Amniotic stem cell (primary cell): ENCODE measurements at places on chromosomes 2 and 18.
A peak's percentile ranks its signal among the peaks of the same experiment; 100 is the strongest.

- no peak for DNase-seq
Observed at GRCh38 chr18:23737578-23737977, 48.3 kb downstream of the LAMA3 start.

DNA sequence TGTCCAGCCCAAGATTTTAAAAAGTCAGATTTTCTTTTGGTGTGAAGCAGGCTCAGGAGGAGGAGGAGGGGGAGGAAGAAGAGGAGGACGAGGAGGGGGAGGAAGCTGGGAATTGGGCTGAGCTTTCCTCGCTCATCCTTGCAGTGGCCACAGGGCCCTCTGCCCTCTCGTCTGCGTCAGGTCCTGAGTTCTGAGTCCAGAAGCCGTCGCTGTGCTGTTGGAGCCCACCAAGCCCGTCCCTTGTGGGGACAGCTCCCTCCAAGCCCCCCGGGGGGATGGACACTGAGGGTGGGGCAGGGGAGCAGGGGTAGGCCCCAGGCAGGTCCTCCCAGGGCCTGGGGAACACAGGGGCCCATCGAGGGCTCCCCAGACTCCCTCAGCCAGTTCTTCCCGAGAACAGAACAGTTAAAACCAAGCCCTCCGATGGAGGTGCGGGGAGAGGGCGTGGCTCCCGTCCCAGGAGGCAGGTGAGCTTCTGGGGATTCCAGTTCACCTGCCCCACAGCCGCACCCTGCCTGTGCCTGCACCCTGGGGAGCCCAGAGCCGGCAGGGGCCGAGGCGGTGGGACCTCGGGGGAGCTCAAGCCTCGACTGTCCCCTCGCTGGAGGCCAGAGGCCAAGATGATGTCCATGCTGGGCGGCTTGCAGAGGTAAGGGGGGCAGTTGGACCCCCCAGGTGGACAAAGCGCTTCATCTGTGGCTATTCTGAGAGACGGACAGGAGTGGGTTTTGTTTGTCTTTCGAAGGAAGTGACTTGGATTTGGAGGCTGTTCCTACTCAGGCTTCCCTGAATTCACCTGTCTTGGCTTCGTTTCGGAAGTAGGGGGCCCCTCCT, at the start of gene GAL3ST2:
GAL3ST2 (plus strand) TSS at position 487 of the 834 bp plus-strand sequence; CDS start at position 621, 134 bp downstream.
- DNase-seq, result no peak

- no peak for DNase-seq
Observed at GRCh38 chr2:68152681-68153347, 4.9 kb upstream of the PNO1 start.

GRCh38 chr2:138537170-138537915, 35.8 kb downstream of the SPOPL start:
- no peak for DNase-seq

DNA sequence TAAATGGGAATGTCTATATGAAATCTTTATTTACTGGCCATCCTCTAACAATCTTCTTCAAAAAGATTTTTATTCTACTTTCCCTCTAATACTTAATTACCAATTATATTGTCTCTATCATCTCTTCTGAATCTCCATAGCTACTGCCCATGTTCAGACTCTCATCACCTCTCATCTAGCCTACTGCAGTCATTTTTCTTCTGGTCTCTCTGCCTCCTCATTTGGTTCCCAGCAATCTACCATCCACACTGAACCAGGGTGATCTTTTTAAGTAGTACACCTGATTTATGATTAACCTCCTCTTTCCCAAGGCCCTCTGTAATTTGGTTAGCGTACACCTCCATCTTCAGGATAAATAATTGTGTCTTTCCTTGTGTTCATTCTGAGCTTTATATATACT, 57.6 kb downstream of the NCKAP1 start:
- DNase-seq, result no peak

DNA sequence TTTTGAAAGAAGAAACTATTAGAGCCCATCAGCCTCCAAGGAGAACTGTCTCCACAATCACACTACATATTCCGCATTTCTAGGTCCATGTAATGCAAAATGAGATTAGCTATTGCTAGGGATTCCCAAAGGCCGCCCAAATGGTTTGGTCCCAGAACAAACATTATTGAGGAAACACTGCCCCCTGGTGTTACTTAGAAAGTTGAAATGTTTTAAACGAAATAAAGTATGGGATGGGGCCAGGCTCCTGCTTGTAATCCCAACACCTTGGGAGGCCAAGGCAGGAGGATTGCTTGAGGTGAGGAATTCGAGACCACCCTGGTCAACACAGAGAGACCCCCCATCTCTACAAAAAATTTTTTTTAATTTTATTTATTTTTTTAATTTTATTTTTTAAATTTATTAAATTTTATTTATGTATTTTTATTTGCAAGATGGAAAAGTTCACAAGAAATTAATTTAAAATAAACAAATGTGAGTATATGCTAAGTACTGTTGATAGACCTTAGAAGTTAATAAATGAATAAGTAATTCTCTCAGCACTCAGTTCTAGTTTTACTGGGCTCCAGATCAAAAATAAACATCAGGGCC, 5.5 kb downstream of the NHEJ1 start:
- peak; percentile 78 for DNase-seq

- no peak for DNase-seq
Observed at GRCh38 chr2:68565858-68566257, 77.5 kb upstream of the PROKR1 start.

DNA sequence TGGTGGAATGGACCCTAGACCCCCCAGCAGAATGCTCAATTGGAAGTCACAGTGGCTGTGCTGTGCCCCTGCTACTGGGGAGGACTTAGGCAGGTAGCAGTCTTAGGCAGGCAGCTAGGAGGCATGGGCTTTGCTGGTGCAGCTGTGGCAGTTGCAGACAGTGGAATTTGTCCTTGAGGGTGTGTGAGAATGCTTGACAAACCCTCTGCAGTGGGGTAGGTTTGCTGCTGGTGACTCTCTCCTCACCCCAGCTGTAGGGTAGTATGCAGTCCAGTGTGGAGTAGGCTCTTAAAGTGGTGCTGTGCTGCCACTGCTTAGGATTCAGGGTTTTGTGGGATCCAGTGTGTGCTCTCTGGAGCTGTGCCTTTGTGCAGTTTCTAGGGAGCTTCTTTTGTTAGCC, 61.3 kb downstream of the NUP35 start:
- no peak for DNase-seq

GRCh38 chr2:47091118-47091517, 64.0 kb downstream of the STPG4 start:
- DNase-seq, result no peak

GRCh38 chr2:179850188-179850587, 11.2 kb downstream of the ZNF385B start:
- peak; percentile 48 for DNase-seq

DNA sequence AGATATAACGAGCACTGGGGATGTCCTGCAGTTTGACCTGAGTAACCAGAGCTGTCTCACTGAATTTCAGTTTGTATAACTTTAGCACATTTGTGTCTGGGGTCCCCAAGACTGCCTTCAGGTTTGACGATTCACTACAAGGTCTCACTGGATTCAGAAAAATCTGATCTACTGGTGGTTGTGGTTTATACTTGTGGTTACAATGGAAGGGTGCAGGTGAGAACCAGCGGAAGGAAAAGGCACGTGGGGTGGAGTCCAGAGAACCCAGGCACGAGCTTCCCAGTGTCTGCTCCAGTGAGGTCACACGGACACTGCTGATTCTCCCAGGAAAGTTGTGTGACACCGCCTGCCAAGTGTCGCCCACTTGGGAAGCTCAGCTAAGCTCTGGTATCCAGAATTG, 126.0 kb downstream of the ZNF236 start:
- DNase-seq, result no peak

DNA sequence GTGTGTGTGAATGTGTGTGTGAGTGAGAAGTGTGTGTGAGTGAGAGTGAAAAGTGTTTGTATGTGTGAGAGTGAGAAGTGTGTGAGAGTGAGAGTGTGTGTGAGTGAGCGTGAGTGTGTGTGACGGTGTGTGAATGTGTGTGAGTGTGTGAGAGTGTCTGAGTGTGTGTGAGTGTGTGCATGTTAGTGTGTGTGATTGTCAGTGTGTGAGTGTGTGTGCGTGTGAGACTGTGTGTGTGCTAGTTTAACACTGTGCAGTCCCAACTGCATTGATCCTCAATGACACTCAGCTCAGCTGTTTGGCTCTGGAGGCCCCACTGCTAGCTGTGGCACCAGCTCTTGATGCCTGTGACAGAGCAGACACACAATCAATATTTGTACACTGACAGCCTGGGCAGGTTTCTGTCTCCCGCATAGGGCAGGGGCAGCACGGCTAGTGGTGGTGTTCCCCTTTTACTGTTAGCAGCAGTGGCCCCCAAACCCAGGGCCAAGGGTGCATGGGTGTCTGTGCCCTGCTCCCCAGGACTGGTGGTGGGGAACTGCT, 135.0 kb downstream of the INHBB start:
- DNase-seq, result no peak

GRCh38 chr18:29196307-29196706, 1019.4 kb upstream of the CDH2 start:
- DNase-seq, result no peak

GRCh38 chr2:102061962-102062795, 70.4 kb downstream of the IL1R2 start:
- DNase-seq, result no peak

DNA sequence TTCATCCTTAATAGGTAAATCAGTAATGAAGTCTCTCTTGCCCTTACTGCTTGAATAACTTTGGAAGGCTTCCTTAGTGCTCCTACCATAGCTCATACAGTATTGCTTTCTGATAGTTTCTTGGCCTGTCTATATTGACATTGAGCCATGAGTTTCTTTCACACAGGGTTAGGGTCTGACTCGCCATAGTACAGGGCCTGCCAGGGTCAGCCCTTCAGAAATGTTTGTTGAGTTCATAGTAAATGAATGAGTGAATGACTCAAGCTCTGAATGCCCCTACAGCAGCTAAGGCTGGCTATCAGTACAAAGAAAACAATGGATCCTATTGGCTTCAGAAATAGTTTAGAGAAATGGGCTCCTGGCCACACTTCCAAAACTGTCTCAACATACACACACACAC, 65.0 kb upstream of the LRATD1 start:
- DNase-seq, result no peak

DNA sequence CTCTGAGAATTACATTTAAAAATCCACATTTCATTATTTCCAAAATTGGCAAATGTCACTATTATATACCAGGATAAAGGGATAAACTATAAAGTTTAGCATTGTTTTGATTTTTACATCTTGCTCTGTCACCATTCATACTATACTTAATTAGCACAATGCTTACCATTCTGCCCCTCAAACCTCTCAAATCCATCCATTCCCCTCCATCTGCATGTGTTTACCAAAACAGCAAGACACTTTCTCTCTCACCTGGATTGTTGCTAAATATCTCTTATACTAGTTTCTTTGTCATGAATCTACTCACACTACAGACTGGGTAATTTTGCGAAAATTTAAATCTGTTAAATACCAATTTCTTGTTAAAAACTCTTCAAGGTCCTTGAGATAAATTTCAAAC, 496.1 kb downstream of the NR4A2 start:
- no peak for DNase-seq
